ENCODE measurements at places on chromosomes 7 and 10.

DNA sequence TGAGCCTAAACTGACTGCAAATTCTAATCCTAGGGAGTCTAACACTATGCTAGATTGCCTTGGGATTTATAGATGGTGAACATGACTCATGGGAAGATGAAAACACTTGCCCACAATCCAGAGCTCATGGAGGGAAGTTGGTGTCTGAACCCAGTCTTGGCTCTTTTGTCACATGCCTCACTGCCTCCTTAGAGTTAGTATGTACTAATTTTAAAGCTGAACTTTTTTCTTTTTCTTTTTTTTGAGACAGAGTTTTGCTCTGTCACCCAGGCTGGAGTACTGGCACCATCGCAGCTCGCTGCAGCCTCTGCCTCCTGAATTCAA, 14.4 kb downstream of the MRPL32 start:
- DNase-seq: no peak

GRCh38 chr7:159012353-159013069, 132.2 kb downstream of the VIPR2 start:
- no peak for DNase-seq

DNA sequence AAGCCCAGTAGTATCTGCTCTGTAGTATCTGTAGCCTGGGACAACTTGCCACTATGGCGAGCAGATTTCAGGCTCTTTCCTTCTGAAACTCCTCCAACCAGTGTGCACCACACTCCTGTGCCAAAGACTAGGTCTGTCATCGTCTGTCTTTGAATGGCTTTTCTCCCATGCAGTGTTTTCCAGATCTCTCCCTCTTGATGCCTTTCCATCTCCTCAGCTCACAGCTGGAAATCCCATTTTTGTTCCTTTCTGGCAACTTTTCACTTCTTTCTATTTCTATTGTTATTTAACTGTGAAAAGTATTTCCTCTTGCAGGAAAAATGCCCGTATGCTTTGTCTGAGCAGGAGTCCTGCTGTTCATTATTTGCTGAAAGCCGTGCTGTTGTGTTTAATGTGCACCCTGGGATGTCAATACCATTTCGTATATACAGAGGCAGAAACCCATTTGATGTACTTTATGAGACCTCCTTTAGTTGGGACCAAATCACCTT, 373.7 kb downstream of the PHTF2 start:
- DNase-seq: no peak

DNA sequence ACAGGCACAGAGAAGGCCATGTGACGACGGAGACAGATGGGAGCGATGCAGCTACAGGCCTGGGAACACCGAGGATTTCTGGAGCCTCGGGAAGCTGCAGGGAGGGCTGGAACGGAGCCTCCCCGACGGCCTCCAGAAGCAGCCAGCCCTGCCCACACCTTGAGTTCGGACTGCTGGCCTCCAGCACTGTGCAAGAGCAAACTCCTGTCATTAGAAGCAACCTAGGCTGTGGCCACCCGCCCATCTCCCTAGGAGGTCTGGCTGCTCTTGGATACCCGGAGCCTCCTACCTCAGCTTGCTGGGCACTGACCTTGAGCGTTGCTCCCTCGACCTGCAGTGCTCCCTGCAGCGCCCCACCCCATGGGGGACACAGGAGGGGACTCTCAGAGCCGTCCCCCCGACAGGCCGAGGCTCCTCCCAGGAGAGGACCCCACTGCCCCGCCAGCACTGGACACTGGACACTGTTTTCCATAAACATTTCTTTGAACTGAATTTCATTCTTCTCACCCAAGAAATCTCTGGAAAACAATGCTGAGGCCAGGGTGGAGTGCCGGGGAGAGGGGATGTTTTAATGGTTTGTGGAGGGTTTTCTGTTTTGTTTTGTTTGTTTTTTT, 22.5 kb upstream of the TNRC18 start:
- no peak for DNase-seq

DNA sequence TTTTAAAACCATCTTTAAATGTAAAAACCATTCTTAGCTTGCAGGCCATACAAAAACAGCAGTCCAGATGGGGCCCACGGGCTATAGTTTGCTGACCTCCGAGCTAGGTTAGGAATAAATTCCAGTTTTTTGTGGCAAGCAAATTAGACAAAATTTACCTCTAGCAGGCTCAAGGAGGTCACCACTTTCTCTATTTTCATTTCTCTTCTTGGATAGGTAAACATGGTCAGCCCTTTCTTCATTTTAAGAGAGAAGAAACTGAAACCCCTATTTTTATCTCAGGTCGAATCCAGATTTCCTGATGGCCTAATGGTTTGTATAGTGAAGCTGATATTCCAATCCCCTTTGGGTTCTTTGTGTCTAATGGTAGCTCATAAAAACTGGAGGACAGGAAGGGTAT, 10.7 kb downstream of the IKZF5 start:
- DNase-seq: no peak

DNA sequence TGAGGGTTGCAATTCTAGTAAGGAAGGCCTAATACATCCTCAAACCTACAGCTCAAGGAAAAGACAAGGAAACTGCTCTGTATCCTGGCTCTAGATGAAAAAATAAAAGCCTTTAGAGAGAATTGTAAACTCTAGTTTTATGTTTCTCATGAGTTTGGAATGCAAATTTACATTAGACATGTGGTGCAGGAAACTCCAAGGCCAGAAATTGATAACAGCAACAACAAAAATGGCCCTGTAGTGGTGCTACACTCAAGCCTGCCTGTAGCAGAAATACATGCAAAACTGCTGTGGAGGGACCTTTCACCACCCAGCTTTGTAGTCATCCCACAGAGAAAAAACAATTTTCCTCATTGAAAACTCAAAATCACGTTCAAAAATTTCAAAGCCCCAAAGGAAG, 546.7 kb upstream of the LRRN3 start:
- DNase-seq: no peak

DNA sequence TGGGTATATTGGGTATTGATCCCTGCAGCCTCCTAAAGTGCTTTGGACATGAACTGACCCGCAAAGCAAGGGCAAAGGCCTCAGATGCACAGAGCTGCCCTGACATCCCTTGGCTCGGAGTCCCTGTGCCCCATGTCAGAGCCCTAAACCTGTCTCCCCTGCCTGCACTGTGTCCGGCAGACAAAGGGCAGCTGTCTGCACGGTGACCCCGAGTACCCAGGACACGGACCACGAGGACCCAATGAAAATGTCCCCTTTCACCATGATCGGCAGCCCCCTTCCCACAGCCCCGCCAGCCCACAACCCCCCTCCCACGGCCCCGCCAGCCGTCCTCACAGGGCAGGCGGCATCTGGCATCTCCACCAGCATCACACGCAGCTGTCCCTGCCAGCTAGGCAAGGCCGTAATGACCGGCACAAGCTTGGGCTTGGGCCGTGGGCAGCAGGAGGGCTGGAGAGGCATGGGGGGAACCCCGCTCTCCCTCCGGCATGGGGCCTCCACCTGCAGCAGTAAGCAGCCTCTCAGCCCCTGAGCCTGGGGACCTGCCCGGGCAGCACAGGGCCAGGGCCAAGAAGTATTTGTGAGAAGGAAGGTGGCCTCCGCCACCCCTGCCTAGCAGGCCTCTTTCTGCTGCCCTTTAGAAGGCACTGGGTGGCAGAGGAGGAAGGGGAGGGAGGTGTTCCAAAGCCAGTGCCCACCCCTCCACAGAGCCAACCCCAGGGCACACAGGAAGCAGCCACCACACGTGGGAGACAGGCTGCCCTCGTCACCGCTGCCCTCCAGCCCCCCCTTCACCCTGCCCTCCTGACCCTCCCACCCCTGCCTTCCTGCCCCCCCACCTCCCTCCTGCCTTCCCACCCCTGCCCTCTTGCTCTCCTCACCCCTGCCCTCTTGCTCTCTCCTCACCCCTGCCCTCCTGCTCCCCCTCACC, 10.1 kb downstream of the NUDT1 start:
- no peak for DNase-seq

GRCh38 chr7:72429316-72429715, 17.2 kb upstream of the CALN1 start:
- no peak for DNase-seq

- DNase-seq: no peak
These were observed 851.0 kb upstream of the PHF14 start for GRCh38 chr7:10122551-10123100.

GRCh38 chr10:76086170-76086760, 654.8 kb downstream of the LRMDA start:
- DNase-seq: no peak
